CD8-positive, alpha-beta T cell (primary cell): ENCODE measurements at places on chromosomes 5 and 9.

DNA sequence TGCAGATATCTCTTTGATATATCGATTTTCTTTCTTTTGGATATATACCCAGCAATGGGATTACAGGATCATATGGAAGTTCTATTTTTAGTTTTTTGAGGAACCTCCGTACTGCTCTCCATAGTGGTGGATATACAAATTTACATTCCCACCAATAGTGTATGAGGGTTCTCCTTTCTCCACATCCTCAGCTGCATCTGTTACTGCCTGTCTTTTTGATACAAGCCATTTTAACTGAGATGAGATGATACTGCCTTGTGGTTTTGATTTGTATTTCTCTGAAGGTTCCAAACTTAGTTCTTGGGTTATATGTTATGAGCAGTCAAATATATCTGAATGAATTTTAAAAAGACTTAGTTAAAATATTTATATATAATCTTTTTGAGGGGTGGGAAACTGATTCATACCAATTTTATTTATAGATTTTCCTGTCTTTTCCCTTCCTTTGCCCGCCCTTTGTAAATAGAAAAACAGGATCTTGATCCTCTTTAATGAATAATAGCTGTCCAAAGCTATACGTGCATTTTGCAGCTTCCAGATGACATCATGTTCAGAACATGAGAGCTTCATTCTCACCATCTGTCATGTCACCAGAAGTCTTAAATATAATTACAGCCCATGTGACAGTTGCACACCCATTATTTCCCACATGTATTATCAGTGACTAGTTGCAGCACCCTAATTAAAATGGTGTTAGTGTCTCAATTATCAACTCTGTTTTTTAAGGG lies 6.2 kb upstream of the ARHGEF28 start:
- no peak for DNase-seq

- DNase-seq: no peak
These were observed 26.6 kb downstream of the GADD45G start for GRCh38 chr9:89631384-89631783.

GRCh38 chr9:35736201-35736633 lies 3.8 kb downstream of the CREB3 start:
- DNase-seq: peak; percentile 72

- DNase-seq: no peak
These were observed 770.2 kb upstream of the FAM174A start for GRCh38 chr5:99765011-99765410.

GRCh38 chr9:109278216-109278615 lies 42.6 kb downstream of the EPB41L4B start:
- no peak for DNase-seq

DNA sequence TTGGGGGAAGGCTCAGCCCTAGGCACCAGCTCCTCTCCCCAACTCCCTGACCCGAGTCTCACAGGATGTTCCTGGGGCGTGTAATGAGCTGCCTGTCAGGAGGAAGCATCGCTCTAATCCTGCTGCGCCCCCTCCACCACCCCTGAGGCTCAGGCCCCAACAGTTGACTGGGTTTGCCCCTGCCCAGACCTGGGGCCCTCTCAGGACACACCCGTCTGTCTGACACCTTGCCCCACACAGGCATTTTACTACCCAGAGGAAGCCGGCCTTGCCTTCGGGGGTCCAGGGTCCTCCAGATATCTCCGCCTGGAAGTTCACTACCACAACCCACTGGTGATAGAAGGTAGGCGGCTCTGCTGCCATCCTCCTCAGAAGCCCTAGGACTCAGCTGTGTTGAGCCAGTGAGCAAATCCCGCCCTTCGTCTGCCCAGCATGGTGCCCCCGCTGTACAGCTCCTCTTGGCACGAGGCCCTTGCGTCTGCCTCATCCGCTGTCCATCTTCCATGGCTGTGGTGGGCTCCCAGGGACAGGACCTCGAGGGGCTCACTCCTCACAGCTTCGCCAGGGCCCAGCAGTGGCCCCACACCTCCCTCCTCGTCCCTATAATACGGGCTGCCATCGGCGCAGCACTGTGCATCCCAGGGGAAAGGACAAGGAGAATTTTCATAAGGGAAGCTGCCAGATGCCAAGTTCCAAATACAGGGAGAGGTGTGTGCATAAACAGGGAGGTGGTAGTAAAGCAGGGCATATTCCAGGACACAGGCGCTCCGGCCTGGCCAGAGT lies 8.0 kb downstream of the DBH start:
- no peak for DNase-seq

DNA sequence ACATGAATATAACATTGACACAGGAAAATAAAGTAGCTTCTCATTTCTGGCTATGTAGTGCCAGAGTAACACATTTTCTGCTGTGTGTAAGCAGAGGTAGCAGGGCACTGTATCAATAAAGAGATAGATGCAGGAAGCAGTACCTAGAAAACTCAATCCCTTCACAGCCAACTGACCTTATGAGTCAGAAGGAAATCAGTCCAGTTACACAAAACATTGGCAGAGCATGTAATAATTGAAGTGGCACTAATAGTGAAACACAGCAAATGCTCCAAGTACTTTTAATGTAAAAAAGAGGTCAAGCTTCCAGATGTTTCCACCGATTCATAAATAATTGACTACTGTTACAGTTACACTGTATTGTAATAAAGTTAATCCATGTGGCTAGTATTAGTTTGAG lies 706.6 kb downstream of the EFNA5 start:
- DNase-seq: no peak

DNA sequence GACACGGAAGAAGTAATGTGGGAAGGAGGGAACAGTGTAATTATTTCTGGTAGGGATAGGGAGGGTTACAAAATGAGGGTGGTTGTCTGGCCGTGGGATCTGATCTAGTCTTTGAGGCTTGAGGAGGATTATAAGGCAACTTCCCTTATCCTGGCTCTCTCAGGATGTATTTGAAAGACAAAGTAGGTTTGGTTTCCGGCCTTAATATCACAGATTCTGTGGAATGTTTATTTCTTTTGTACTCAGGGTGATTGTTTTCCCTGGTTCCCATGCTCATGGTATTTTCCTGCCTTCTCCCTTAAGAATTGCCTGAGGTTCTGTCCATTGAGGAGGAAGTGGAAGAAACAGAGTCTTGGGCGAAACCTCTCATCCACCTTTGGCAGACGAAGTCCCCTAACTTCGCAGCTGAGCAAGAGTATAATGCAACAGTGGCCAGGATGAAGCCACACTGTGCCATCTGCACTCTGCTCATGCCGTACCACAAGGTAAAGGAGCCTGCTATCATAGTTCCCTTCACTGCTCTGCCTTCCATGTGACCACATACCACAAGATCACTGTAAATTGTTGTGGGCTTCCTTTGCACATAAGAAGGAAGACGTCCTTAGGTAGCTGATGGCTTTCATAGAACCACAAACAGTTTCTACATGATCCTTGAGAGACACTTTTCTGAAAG lies 253.8 kb downstream of the KDM4C start:
- DNase-seq: no peak

DNA sequence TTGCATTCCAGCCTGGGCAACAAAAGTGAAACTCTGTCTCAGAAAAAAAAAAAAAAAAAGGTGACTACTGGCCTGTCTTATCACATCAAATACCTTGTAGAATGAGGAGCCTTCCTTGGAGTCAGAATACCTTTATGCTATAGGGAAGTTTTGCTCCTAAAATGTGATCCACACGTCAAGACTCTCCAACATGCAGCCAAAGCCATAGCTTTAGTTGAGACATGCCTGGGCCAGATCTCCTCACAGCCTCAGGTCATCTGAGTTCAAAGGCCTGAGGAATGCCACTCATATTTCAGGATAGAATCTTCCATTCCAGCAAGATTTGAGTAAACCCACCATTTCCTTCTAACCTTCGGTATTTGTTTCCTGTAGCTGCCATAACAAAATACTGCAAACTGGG lies 13.7 kb upstream of the SOWAHA start:
- DNase-seq: no peak

DNA sequence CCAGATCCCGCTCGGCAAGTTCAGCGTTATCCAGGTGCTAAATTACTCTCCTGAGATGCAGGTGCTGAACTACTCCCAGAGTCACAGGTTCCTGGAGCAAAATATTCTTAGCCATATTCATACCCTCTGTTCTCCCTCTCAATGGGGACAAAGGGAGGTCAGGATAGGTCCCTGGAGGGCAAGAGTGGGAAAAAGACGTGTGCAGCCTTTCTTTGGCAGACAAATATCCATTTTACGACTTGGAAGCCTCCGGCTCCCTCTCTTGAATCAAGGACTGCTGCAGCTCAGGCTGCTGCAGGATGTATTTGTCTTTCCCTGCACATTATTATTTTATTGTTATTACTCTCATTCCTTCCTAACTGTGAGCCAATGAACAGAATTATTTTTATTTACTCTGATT lies 590.2 kb downstream of the NR2F1-AS1 start:
- no peak for DNase-seq

DNA sequence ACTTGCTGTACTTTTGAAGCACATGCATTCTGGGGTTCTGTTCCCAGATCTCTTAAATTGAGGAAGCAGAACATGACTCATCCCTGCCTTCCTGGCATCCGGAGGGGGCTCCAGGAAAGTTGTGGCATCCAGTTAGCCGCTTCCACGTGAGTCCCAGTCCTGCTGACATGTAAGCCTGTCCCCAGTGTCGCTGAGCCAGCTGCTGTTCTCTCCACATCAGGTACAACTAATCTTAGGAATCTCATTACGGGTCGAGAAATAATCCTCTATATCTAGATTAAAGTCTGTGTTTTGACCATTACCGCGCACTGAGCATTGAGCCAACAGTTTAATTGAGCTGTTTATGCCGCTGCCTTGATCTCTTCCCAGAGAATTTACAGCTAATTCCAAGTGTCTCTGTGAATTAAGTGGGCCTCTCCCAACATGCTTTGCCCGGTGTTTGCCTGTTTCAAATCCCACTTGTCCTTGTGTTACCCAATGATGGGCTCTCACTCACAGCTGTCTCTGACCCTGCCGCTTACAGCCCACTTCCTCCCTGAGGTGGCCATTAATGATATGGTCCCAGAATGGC lies 10.5 kb upstream of the SHB start:
- no peak for DNase-seq

DNA sequence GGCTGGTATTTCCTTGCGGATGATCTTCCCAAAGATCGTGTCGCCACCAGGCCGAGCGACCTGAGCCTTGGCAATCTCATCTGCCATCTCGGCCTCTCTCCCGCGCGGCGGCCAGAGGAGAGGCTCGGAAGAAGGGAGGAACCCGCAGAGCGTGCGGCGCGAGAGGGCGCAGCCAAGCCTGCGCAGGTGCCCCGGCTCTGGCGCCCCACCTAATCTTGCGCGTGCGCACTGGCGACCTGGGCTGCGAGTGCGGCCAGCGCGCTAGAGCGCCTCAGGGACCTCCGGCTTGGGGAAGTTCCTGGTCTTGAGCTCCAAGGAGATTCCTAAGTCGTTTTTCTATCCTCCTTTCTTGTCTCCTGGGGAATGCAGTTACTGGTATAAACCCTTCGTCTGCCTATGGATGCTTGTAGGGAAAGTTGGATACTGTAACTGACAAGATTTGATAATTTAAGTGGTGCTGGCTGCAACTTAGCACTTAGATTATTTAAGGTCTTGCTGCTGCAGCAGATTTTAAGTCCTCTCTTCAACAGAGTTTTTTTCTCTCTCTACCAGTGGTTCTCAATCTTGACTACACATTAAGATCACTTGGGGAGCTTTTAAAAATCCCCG lies at the start of gene HINT1:
TSS of gene HINT1 (minus strand) at position 138 of the 609 bp plus-strand sequence. CDS start at position 87, 51 bp downstream.
- DNase-seq: peak; percentile 94

GRCh38 chr5:77994943-77995342 lies 218.8 kb upstream of the TBCA start:
- no peak for DNase-seq

DNA sequence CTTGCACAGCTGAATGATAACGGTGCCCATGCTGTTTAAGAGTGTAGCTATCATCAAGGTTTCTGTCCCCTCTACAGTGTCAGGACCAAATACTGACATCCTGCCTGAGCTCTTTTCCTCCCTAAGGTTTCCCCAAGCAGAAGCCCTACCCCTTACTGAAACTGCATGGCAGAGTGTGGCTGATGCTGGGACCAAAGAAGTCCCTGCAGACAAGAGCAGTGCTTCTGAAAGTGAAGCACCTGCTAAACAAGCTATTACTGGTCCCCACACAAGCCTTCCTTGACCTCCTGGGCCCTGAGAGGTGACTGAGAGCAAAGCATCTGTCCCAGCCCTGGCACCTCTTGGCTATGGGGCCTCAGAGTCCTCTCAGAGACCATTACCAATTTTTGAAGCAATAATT lies 56.1 kb downstream of the CFAP90 start:
- DNase-seq: no peak

DNA sequence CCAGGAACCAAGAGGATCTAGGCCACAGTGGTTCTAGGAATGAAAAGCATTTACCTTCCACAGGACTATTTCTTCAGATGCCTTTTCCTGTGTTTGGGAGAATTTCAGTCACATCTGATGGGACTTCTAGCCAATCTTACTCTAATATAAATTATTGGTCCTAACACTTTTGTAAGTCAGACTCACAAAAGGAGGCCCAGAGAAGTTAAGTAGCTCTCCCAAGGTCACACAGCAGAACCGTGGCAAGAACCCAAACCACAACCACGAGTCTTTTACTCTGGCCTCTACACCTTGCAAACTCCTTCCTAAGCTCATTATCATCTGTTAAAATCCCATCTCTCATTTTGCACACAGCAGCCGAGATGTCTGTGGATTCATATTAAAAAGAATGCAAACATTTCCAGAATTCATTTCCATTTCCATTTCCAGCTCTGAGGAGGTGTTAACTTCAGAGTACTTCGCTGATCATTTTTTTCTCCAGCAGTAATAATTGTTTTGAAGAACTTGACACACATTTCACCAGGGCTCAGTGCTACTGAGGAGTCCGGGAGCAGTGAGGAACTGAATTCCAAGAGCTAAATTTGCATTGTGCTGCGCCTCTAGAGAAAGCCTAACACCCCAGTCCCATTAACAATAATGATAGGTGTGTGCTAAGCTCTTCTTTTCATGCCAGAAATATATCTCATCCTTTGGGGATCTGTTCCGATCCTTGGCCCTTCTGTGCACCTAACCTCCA lies 168.1 kb downstream of the SEMA6A start:
- no peak for DNase-seq

DNA sequence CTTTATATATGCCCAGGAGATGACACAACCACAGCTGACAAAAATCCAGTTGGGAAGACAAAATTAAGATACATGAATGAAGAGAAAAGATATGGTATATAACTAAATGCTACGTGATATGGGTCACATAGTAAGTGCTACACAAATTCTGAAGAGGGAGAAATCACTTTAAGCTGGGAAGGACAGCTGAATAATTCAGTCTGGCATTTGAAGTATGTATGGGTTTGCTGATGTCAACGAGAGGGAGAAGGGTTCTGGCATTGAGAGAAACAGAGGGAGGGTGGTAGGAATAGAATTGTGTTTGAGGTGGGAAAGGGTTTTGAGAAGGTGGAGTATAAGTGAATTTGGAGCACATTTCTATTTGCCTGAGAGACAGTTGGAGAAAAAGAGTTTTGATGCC lies 6.7 kb upstream of the SLIT3 start:
- DNase-seq: no peak

DNA sequence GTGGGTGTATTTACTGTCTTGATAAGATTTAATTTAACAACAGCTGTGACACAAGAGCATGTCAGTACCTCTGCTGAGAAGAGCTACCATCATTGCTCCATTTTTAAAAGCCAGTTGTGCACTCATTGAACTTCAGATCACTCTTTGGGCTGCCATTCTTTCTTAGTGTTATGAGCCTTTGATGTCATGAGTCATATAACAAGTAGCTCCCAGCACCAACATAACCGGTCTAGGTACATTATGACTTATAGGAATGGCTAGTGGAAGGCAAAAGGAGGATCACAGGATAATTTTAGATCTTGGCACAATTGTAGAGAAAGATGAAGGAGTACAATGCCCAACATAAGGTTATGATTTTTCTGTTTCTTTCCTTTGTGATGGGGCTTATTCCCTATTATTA lies 170.8 kb upstream of the FBN2 start:
- no peak for DNase-seq

GRCh38 chr5:66659780-66660179 lies 63.6 kb downstream of the MAST4 start:
- DNase-seq: no peak
